ENCODE measurements at places on chromosomes 3 and 15.

GRCh38 chr3:155512867-155513261, 219.4 kb upstream of the STRIT1 start:
- no peak for ATAC-seq

GRCh38 chr3:53938645-53939044, 47.0 kb upstream of the SELENOK start:
- peak; percentile 60 for ATAC-seq

GRCh38 chr15:100810831-100811230, 68.8 kb upstream of the ALDH1A3 start:
- no peak for ATAC-seq

DNA sequence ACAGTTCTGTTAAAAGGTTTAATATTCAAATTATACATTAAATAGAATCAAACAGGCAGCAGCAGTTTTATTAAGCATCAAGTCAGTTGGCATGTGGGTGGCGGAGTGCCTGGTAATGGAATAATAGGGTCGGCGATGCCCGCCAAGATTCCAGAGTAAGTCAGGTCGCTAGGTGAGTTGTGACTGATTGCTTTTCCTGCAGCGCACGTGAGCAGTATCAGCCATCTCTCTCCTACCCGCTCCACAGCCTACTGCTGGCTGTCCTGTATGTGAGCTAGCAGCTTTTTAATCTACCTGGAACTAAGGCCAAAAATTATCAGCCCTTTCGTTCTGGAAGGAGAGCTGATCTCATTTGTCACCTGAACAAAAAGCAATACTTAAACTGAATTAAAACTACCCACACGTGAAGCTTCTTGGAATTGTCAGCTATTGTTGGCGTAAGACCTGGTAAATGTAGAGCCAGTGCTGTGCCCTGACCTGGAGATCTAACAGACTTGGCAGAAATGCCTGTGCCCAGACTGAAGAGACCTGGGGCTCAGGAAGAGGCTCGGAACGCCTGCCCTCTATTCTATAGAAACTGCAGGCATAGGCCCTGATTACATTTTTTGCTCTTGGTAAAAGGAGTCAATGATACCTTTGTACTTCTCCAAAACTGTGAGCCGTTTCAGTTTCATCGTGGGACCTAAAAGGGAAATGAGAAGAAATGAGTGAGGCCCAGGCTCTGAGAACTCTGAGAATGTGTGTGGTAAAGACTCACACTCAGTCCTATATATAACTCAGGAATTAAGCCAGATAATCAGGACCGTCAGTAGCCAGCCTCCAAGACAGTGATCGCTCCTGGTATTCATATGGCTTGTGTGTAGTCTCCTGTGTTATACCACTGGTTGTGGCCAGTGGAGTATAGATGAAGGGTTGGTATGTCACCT, 21.9 kb downstream of the IDH3A start:
- ATAC-seq: peak; percentile 87

DNA sequence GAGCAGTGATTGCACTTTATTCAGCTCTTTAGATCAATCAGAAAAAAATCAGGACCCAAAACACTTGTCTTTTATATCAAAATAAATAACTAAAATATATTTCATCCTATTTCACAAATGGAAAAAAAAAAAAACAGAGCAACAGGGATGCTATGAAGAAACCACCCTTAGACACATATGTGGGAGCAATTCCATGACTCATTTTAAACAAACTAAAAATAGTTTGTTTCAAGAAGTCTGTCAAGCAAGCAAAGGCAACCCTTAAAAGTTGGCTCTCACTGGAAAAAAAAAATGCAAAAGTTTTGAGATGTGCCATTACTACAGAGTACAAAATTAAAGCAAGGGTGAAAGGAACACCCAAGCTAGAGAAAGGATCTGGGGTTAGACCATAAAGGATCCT, 5.7 kb downstream of the ATP13A3 start:
- ATAC-seq: no peak

GRCh38 chr3:44110648-44111047, 131.0 kb upstream of the TOPAZ1 start:
- ATAC-seq: no peak

- ATAC-seq: no peak
These were observed 455 bp upstream of the SNAP23 start for GRCh38 chr15:42494998-42495360.

GRCh38 chr3:106675451-106675850, 701.8 kb upstream of the CCDC54 start:
- no peak for ATAC-seq

GRCh38 chr3:10524799-10525301, 19.5 kb upstream of the ATP2B2 start:
- no peak for ATAC-seq

- ATAC-seq: no peak
These were observed 22.4 kb downstream of the CIAO2A start for GRCh38 chr15:64070965-64071851.

- ATAC-seq: no peak
These were observed 23.3 kb upstream of the FSTL1 start for GRCh38 chr3:120473896-120474675.

DNA sequence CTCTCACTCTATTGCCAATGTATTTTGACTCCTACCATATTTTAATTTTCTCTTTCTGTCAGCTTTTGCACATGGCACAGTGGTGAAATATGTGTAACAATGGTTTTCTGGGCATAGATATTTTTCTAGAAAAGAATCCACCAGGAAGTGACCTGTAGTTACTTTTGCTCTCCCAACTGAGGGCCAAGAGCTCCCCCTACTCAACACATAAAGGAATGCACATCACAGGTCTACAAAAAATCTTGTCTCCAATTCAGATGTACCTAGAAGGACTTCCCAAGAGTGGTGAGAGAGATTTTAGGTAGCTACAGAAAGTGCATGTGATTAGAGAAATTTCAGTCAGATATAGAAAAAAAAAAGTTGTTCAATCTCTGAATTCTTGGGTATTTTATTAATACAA, 15.6 kb downstream of the CPA3 start:
- no peak for ATAC-seq

- ATAC-seq: no peak
These were observed 22.1 kb upstream of the SLC6A1 start for GRCh38 chr3:10970306-10970960.

GRCh38 chr3:18837137-18837755, 311.1 kb upstream of the KCNH8 start:
- ATAC-seq: peak; percentile 42

GRCh38 chr3:79870313-79870620, 102.5 kb upstream of the ROBO1 start:
- no peak for ATAC-seq

DNA sequence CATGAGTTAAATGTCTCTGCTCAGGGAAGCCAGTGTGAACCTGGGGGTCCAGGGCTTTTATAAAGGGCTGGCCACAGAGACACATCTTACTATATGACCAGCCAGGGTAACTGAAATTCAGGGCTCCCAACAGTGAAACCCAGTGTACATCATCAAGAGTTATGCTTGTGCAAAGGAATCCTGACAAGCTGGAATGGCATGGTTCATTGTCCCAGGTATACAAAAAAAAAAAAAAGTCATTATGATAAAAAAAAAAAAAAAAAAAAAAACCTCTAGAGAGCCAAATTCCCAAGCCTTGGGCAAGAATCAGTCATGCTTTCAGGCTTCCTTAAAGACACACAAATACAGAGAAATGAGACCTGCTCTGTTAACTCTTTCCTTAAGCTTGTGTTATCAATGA, 452.0 kb downstream of the GABRG3 start:
- ATAC-seq: no peak

DNA sequence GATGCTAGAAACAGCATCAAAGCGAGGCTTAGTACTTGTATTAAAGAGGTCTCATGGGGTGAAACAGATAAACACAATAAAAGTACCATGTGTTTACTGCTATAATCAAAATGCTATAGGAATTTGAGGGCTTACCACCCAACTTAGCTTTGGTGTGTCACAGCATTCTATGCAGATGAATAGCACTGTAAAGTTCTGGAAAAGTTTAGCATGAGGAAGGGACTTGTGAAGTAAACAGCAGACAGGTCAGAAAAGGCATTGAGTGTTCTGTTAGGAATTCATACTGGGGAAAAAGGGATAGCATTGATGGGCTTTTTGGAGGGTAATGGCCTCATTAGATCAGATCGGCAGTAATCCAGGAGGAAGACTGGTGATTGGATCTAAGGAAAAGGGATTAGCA, 505.3 kb downstream of the NLGN1 start:
- no peak for ATAC-seq

DNA sequence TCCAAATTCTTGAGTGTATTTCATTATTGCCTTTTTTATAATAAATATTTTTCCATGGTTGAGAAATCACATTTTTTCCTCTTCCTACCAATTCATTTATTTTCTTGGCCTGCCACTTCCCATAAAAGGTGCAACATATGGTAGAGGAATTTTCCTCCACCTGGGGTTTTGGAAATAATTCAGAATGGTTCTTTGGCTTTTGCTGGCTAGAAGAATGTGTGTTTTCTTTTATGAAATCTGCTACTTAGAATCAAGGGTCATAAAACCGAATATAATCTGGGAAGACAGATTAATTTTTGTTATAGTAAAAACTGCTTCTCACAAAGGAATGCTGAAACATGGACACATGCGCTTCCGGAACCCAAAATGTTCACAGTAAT, 54.0 kb upstream of the POMGNT2 start:
- no peak for ATAC-seq

GRCh38 chr3:28853830-28854229, 427.0 kb upstream of the RBMS3 start:
- ATAC-seq: no peak

- no peak for ATAC-seq
These were observed 64.8 kb downstream of the STRIT1 start for GRCh38 chr3:155228676-155229075.

- no peak for ATAC-seq
These were observed 27.8 kb downstream of the PPCDC start for GRCh38 chr15:75051191-75051608.

- ATAC-seq: no peak
These were observed 22.1 kb downstream of the LOXL1 start for GRCh38 chr15:73948396-73948795.

- ATAC-seq: no peak
These were observed 345.7 kb downstream of the SV2B start for GRCh38 chr15:91445695-91446228.

GRCh38 chr3:52432691-52433141, 12.2 kb downstream of the SEMA3G start:
- ATAC-seq: no peak

GRCh38 chr3:117666812-117667211, 957.2 kb downstream of the TUSC7 start:
- ATAC-seq: no peak

- peak; percentile 53 for ATAC-seq
These were observed 699 bp downstream of the MEGF11 start for GRCh38 chr15:66252685-66253417.

GRCh38 chr3:114551770-114552526, 258.1 kb downstream of the TIGIT start:
- no peak for ATAC-seq

DNA sequence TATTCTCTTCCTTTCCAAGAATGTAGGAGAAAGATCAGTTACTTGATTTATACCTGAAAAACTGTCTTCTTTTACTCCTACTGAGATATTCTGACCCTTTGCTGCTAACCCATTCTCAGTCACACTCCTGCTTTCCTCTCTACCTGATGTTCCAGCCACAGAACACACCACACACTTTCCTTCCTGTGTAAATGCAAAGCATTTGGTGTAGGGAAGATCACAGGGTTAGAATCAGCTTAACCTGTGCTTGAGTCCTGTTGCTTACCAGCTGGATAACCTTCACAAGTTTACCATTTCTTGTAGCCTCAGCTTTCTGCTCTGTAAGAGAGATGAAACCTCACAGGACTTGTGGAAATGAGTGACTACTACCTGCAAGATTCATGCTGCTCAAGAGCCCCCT, 489.8 kb upstream of the GOLIM4 start:
- no peak for ATAC-seq

- ATAC-seq: no peak
These were observed 272.3 kb upstream of the NECTIN3 start for GRCh38 chr3:110799271-110799670.

GRCh38 chr3:28934126-28934813, 346.6 kb upstream of the RBMS3 start:
- ATAC-seq: no peak

GRCh38 chr15:40852529-40852928, 8.7 kb downstream of the SPINT1 start:
- no peak for ATAC-seq

DNA sequence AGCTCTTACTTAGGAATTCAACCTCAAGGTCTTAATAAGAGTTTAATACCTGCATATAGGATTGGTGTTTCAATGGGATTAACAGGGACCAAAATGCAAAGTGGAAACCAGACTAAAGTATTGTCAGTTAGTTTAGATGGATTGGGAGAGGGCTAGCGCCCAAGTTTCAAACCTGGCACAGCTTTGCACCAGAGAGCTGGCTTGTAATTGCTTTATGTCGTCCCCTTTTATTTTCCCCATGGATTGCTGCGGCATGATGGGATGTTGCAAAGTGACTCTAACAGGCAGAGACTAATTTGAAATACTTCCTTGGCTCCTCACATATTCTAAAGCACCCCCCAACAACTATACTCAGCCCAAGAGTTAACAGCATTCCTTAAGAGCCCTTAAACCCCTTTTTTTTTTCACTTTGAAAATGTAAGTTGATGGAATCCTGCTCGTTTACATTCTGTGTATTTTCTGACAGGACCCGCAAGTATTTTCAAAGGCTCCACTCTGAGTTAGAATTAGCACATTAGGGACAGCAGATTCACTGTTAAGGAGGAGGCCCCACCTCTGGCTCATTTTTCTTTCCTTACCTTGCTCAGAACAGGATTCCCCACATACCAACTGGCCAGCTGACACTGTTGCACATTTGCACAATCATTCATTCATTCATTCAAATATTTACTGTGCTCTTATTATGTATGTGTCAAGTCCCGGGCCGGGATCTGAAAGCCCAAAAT, 214.2 kb downstream of the ERC2 start:
- no peak for ATAC-seq

- no peak for ATAC-seq
These were observed 6.5 kb upstream of the COL7A1 start for GRCh38 chr3:48601622-48601994.

DNA sequence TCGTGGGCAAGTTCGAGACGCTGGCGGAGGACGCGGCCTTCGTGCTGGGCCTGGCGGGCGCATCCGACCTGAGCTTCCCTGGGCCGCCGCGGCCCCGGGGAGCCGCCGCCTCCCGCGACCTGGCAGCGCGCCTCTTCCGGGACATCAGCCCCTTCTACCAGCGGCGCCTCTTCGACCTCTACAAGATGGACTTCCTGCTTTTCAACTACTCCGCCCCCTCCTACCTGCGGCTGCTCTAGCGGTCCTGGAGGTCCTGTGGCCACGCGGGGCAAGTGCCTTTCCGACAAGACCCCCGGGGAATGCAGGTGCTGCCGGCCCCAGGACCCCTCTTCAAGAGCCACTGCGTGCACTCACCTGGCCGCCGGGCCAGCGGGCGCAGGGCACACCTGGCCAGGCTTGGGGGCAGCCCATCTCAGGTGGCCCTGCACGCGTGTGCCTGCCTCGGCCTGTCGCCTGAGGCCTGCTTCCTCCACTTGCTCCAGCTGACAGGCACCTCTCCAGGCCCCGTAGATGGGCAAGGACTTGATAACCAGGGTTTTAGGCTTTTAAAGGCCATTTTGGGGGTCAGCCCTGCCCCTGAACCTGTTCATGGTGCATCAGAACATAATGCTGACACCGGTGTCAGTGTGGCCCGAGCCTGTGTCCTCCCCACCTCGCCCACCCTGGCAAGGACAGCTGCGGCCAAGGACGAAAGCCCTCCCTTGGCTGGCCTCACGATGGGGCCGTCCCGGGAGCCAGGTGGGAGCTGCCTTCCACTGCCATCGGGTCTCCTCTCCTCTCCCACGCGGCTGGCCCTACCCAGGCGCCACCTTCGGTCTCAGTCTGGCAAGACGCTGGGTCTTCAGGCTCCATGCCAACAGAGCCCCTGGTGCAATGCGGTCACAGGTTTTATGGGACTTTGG, 16.1 kb downstream of the C3orf22 start:
- ATAC-seq: no peak

All from stimulated activated memory B cell treated with anti-CD40 and anti-IgM and Interleukin-4, amounts not matched to agents 10 μg/mL and 1 μg/mL and 100 μg/mL, for 72 hours (primary cell).